HS-5 (cell line): ENCODE measurements at places on chromosomes 13 and 19.

GRCh38 chr19:45976178-45976577, 2.5 kb upstream of the NOVA2 start:
- DNase-seq: no peak

- DNase-seq: no peak
These were observed 18.3 kb downstream of the KCNN1 start for GRCh38 chr19:17985037-17985818.

- no peak for DNase-seq
These were observed 30.6 kb downstream of the GPX4 start for GRCh38 chr19:1134431-1134830.

- no peak for DNase-seq
These were observed 287.9 kb downstream of the DCLK1 start for GRCh38 chr13:35843272-35843671.

GRCh38 chr19:33345163-33345562, 28.3 kb upstream of the CEBPG start:
- no peak for DNase-seq

- no peak for DNase-seq
These were observed 4.5 kb downstream of the LRRC25 start for GRCh38 chr19:18392926-18393325.

DNA sequence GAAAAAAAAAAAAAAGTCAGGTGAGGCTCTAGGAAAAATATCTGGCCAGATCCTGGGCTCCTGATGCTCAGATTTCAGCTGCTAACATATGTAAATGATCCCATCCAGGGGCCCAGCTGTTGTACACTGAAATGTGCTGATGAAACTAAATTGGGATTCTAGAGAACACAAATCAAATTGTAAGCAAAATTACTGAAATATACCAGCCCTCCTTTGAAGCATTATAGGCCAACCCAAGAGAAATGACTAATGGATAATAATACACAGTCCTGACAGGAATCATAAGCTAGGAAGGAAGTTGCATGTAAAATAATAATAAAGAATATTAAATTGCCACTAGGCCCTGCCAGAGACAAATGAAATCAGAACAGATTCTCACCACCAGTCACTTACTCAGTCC, 17.8 kb downstream of the KCTD12 start:
- DNase-seq: no peak

DNA sequence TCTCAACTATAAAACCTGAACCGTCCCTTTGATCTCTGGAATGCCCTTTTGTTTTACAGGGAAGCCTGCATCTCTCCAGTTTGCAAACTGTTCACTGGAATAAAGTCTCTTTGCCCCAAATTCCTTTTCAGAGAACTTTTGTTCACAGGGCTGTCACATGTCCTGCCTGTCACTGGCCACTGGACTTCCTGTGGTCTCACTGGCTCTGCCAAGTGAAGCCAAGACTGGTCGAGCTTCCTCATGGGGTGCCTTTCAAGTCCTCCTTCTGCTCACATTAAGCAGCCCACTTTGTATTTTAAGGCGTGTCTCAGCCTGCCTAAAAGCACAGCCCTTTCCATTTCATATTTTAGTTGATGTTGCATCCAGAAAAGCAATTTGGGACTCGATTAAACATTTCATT, 215.7 kb downstream of the KATNAL1 start:
- DNase-seq: no peak

DNA sequence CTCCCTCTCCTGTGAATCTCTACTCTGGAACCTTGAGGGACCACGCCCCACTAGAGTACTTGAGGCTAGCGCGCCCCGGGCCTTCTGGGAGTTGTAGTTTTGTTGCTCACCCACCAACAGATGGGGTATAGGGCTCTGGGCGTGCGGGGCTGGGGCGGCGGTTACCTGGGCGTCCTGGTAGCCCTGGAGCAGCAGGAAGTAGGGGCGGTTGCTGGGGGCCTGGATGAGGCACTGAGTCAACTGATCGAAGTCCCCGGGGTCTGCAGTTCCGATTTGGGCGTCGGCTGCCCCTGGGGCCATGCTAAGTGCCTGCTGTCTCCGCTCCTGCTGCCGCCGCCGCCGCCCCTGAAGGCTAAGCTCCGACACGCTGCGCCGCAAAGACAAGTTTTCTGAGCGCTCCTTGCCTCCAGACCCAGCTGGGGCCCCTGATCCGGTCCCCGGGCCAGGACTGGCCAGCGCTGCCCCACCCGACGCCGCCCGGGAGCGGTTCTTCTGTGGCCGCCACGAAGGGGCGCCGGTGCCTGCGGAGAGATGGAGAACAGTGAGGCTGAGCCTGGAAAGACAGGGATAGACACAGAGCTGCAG, 5.3 kb downstream of the RASIP1 start:
- DNase-seq: no peak

DNA sequence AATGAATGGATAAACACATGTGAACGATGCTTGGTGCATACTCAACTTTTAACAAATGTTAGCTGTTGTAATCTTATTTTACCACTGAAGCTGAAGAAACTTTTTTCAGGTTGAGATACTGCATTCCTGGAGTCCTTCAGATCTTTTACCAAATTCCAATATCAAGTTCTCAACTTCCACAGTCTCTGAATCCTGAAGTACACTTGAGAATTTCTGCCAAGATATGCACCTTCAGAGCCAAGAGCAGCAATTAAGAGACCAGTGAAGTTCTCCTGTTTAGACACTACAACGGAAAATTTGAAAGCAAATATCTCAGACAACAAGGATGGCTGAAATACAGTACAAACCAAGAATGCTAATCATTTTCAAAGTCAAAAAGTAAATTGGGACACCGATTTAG, 84.6 kb upstream of the MTIF3 start:
- no peak for DNase-seq

DNA sequence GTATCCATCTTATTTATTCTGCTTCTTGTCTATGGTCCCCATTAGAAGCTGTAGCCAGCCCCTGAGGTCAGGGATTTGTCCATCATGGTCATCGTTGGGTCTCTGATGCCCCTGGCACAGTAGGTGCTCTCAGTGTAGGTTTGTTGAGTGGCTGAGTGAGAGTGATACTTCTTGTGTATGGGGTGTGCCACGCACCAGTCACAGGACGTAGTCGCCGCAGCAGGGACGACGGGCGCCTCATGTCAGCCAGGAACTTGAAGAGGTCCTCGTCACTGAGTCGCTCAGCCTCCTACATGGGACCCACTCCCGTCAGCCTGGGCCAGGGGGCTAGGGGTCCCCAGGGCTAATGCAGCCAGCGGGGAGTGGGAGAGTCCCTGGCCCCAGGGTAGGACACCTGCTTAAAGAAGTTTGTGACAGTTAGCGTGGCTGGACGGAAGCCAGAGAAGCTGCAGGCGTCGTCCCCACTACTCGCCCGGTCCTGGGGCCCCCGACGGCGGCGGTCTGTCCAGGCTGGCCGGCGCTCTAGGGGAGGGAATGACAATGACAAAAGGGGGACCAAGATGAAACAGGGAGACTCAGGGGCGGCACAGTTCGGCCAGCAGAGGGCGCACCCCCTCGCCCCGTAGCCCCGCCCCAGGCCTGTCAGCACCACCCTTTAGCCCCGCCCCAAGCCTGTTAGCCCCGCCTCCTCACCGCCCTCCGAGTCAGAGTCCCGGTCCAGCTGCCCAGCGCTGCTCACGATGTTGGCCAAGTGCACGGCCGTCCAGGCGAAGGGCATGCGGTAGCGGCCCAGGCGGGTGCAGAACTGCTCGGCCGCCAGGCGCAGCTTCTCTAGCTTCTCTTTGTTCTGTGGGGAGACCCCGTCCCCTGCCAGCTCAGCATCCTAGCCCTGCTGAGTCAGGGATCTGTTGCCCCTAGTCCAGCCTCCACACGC, 3.7 kb downstream of the ANGPTL8 start:
- no peak for DNase-seq

- DNase-seq: no peak
These were observed 20.0 kb downstream of the SETDB2 start for GRCh38 chr13:49464085-49464484.

- DNase-seq: no peak
These were observed 199.9 kb downstream of the LACC1 start for GRCh38 chr13:44079413-44080205.

GRCh38 chr13:33550885-33551284, 265.3 kb upstream of the STARD13 start:
- DNase-seq: no peak

- DNase-seq: no peak
These were observed 26.8 kb upstream of the ACOD1 start for GRCh38 chr13:76921516-76921915.

GRCh38 chr13:43113603-43114002, 90.2 kb downstream of the DNAJC15 start:
- no peak for DNase-seq

GRCh38 chr19:12194827-12195731, 32.2 kb downstream of the ZNF136 start:
- DNase-seq: no peak

- no peak for DNase-seq
These were observed 113.2 kb downstream of the ESD start for GRCh38 chr13:46683676-46684260.

DNA sequence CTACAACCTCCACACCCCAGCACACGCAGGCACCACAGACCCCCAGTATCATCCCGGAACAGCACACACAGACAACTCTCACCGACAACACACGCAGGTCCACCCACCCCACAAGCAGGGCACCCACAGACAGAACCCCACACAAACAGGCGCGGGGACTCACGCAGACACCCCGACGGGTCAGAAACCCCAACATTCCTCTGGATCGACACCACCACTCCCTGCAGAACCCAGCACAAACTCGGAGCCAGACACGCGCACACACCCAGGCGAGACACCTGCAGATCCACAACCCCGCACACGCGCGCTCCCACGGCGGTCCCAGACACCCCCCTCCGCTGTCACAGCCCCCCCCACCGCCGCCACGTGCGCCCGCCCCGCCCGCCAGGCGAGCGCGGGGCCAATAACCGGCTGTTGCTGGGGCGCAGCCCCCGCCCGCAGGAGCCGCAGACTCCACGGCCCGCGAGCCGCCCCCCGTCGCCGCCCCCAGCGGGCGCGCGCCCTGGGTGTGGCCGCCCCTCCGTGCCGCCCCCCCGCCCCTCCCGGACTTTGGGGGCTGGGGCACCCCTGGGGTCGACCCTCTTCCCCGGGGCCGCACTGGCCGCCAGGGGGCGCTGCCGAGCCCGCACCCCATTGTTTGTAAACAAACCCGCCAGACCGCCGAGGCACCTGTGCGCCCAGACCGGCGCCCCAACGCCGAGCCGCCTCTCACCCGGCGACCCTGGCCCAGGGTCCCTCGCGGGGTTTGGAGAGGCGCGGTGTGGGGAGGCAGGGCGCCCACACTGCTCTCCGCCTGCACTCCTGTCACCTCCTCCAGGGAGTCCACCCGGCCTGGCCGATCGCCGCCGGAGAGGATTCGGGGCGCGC, 712 bp downstream of the BBC3 start:
- no peak for DNase-seq

GRCh38 chr13:81615031-81615430, 1274.1 kb upstream of the SPRY2 start:
- DNase-seq: no peak

DNA sequence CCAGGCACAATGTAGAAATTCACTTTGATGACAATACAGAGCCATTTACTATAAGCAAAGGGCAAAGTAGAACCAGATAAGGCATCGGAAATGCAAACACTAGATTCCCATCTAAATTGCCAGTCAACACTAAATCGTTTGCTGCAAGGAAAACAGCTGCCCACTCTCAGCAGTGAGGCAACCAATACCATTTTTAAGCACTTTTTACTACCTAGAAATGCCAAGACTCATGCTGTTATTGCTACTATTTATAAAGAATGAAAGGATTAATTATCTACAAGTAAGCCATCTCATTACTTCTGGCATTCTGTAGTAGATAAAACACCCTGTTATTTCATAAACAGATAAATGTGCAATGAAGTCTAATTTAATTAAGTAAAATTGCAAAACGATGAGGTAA, 422.0 kb downstream of the FGF14 start:
- DNase-seq: no peak

- DNase-seq: no peak
These were observed 21.0 kb upstream of the SERP2 start for GRCh38 chr13:44352671-44353070.

GRCh38 chr13:21641629-21642028, 29.2 kb upstream of the FGF9 start:
- DNase-seq: no peak

DNA sequence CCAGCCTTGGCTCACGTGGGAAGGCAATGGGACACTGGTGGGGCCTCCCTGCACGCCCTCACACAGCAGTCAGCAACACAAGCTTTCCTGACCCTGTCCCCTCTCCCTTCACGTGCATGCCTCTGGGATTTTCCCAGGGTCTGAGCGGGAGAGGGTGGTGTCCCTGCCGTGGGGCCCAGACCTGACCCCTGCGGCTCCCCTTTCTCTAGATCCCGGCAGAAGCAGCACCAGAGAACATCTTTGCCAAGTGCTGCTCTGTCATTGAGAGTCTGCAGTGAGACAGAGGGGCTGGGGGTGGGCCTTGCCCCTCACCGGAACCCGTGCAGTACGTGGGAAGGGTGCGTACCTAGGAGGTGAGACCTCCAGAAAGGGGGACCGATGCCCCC, 12.6 kb downstream of the KHSRP start:
- DNase-seq: no peak

DNA sequence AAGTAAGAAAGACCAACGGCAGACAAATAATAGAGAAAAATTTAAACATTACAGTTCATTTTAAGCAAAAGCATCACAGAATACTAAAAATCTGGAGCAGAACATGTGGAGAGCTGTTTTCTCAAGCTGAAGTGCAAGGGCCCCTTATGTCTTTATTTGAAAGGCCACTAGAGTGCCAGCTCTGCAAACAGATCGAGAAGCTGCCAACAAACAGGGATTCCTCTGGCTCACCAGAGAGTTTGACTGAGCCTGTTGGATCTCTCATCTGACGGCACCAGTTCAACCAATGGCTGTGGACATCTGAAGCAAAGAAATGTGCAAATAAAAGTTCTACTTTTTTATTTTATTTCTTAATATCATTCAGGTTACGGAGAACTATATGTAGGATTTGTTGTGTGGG, 119.7 kb downstream of the COL4A2 start:
- DNase-seq: no peak

DNA sequence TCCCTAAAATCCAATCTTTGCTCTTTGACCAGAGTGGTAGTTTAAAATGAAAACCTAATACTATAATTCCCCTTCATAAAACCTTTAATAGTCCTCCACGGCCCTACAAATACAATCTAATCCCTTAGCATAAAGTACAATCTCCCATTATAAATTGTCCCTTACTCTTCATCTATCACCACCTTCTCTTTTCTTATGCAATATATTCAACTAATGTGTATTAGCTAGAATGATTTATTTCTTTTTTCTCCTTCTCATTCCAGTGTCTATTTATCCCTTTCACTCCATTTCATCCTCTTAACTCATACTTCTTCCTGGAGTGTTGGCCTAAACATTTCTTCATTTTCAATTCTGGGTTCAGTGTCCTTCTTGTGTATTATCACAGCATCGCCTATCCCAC, 872.1 kb upstream of the PCDH20 start:
- no peak for DNase-seq

- DNase-seq: no peak
These were observed at the start of gene IL17D for GRCh38 chr13:20702915-20703779. Gene IL17D, plus strand, starts transcription at chr13:20703699. Its CDS starts 303 bp downstream, at chr13:20704002.
